H9 (cell line): ENCODE measurements at places on chromosomes 16 and 17.
A peak's percentile ranks its signal among the peaks of the same experiment; 100 is the strongest.

DNA sequence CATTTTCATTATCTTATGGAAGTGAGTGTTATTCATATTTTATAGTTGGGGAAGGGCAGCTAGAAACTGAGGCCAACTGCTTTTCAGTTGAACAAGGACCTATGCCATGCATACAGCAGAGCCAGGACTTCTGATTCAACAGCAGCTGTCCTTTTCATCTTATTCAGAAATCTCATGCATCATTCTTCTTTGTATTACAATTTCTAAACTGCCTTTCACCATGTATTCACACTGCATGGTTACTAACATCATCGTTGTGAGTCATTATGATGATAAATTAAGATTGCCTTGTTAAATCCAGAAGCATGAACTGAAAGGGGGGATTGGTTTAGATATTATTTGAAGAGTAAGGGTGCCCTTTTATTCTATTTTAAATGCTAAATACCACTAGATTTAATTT, 1470.1 kb upstream of the GOT2 start:
- H3K4me3 ChIP-seq: no peak overlapping the region
- no peak for DNase-seq
- H3K27ac ChIP-seq: no peak overlapping the region
- no peaks in the 10 kb centered on the region; the same call in 1 of the 2 replicates for H3K4me1 ChIP-seq

- H3K27me3 ChIP-seq: no peaks in the 10 kb centered on the region
- H3K36me3 ChIP-seq: no peaks in the 10 kb centered on the region
- DNase-seq: no peak
- no peaks in the 10 kb centered on the region for H3K4me1 ChIP-seq
- H3K4me3 ChIP-seq: no peak overlapping the region
Observed at GRCh38 chr16:12753203-12754023, 50.3 kb downstream of the CPPED1 start.

DNA sequence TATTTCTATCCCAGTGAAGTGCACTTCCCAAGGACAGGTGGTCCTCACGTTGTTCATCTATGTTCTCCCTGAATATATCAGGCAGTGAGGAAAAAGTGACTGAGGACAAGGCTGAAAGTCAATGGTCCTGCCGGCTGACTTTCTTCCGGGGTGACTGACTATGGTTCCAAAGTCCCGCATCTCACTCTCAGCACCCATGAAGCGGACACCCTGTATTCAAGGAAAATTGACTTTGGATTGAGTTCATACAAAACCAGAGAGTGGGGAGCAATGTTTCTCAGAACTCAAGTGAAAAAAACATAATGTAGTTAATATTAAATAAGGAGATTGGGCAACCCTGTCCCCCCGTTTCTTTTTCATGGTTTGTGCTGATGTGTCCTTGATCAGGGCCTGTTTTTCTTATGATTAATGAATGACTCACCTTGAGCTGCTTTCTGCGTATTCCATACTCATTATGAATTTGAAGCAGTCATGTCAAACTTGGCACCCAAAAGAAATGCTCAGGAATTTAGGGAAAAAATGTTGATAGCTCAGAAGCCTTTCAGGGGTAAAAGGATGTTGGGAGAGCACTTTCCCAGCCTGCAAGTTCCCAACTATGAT, 184.0 kb downstream of the CYLD start:
- H3K4me1 ChIP-seq: no peaks in the 10 kb centered on the region
- no peak overlapping the region for H3K27ac ChIP-seq
- DNase-seq: no peak
- no peaks in the 10 kb centered on the region for H3K27me3 ChIP-seq

DNA sequence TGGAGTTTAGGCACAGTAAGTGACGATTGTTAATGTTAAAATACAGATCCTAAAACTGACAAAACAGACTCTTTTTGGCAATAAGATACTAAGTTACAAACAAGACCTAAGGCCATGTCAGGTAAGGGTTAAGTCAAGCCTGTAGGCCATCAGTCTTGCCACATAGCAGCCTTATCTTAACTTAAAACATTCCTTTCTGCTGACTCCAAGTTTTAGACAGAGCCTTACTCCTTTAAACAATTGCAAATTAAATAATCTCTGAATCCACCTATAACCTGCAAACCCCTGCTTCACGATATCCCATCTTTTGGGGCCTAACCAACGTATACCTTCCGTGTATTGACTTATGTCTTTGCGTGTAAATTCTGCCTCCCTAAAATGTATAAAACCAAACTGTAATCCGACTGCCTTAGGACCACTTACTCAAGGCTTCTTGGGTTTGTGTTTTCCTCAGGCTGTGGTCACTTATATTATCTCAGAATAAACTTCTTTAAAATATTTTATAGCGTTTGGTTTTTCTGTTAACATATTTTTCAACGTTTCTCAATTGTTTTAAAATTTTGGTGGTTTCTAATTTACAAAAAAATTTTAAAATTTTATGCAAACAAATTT, 64.4 kb downstream of the EFCAB5 start:
- no peaks in the 10 kb centered on the region for H3K27me3 ChIP-seq
- peaks cover 7% of the 10 kb centered on the region; the same call in 1 of the 2 replicates for H3K36me3 ChIP-seq
- DNase-seq: no peak
- no peaks in the 10 kb centered on the region for H3K4me1 ChIP-seq
- H3K4me3 ChIP-seq: no peak overlapping the region

GRCh38 chr17:36687736-36688135, 86.4 kb downstream of the MRM1 start:
- H3K4me3 ChIP-seq: peak overlapping the region; percentile 30; the same call in 2 of the 3 replicates
- no peak overlapping the region for H3K27ac ChIP-seq
- DNase-seq: peak; percentile 71
- H3K36me3 ChIP-seq: no peaks in the 10 kb centered on the region
- no peaks in the 10 kb centered on the region for H3K27me3 ChIP-seq

DNA sequence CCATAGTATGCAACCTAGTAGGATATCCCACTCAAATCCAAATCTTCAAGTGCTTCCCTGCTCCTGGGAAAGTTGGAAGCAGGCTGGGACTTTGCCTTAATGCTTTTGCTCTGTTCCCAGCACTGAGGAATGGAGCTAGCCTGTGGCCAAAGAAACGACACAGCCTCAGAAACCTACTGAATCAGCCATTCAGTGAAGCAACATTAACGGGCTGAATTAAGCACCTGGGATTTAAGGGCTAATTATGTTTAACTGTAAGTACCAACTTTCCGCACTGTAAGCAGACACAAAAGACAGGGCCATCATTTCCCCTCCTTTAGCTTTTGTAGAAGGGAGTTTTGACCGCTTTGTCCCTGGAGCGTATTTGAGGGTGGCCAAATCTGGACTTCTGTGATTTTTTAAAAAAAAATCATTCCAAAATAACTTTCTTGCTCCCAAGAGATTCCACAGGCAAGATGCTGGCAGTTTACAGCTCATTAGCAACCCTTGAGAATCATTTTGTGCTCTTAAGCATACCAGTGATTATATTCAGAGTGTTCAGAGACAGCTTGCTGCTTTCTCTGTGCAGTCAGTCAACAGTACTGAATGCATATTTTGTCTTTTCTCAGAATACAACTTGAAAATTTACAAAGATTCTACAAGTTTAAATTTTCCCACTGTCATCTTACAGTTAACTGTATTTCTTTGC, 17.6 kb upstream of the NOL11 start:
- H3K4me3 ChIP-seq: no peak overlapping the region
- no peaks in the 10 kb centered on the region for H3K27me3 ChIP-seq

- H3K36me3 ChIP-seq: no peaks in the 10 kb centered on the region
- peak; percentile 95 for DNase-seq
- H3K4me1 ChIP-seq: no peaks in the 10 kb centered on the region; the same call in 1 of the 2 replicates
Observed at GRCh38 chr17:27276653-27277156, 17.2 kb upstream of the WSB1 start.

DNA sequence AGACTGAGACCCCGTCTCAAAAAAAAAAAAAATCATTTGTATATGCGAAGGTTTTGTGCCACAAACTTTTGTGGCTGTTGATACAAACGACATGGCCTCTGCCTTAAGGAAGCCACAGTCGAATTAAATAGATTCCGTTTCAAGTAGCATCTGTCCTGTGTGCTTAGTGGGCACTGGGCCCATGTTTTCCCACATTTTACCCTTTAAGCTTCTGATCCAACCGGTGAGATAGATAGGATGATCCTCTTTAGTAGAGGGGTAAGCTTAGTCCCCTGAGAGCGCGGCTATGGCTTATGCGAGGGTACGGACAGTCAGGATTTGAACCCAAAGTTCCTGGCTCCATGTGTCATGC, 776 bp upstream of the TMEM219 start:
- H3K36me3 ChIP-seq: peaks cover 15% of the 10 kb centered on the region
- no peak overlapping the region for H3K27ac ChIP-seq
- no peaks in the 10 kb centered on the region for H3K27me3 ChIP-seq
- no peak for DNase-seq
- peak overlapping the region; percentile 81 for H3K4me3 ChIP-seq
- no peaks in the 10 kb centered on the region; the same call in 1 of the 2 replicates for H3K4me1 ChIP-seq

- H3K27ac ChIP-seq: no peak overlapping the region
- H3K4me3 ChIP-seq: no peak overlapping the region
- no peak for DNase-seq
- no peaks in the 10 kb centered on the region for H3K36me3 ChIP-seq
- H3K27me3 ChIP-seq: no peaks in the 10 kb centered on the region
Observed at GRCh38 chr16:10685709-10686108, 9.0 kb downstream of the TEKT5 start.

- H3K27me3 ChIP-seq: no peaks in the 10 kb centered on the region
- H3K27ac ChIP-seq: no peak overlapping the region
- H3K36me3 ChIP-seq: peaks cover 9% of the 10 kb centered on the region
- DNase-seq: no peak
Observed at GRCh38 chr16:82841108-82841507, 214.3 kb downstream of the CDH13 start.

DNA sequence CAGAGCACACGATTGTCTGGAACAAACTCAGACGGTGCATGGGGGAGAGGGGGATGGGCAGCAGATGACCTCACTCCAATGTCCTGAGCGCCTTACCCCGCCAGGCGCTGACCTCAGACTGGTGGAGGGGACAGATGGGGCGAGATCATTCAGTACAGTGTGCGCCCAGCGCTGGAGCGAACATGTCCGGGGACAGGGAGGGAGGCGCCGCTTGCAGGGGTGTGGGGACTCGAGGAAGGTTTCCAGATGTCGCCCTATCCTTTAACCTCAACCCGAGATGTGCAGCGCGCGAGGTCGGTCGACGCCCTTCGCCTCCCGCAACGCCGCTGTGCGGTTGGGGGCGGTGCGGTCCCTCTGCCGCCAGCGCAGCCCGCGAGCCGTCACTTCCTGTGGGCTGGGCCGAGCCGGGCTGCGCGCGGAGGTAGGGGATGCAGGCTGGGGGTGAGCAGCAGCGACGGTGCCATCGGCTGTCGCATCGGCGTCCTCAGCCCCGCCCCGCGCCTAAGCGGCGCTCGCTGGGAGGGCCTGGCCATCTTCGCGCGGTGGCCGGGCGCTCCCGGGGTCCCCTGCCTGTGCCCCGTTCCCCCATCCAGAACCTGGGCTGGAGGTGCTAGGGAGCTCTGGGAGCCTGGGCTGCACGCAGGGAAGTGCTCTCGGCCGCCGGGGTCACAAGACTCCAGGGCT, 5.3 kb upstream of the CDR2L start:
- no peak overlapping the region for H3K27ac ChIP-seq
- H3K27me3 ChIP-seq: no peaks in the 10 kb centered on the region
- H3K36me3 ChIP-seq: no peaks in the 10 kb centered on the region
- peaks cover 3% of the 10 kb centered on the region; the same call in 1 of the 2 replicates for H3K4me1 ChIP-seq
- peak; percentile 96 for DNase-seq
